Lower lobe of right lung (tissue), 2 donors: ENCODE measurements at places on chromosomes 12 and 14. TPM values are rescaled to one million over a fixed set of nuclear protein-coding genes. Genes with fewer than 3 reads are reported as not detected.

The GALNT6 gene
- total RNA-seq, result 24.0 TPM

GRCh38 chr12:74732826-74733225 lies 195.2 kb downstream of the ATXN7L3B start:
- no peak for DNase-seq
- H3K27me3 ChIP-seq, result no peaks in the 10 kb centered on the region
- H3K36me3 ChIP-seq, result no peaks in the 10 kb centered on the region
- no peak overlapping the region for H3K4me3 ChIP-seq

The CEP170B gene
- 24.7 TPM for total RNA-seq

DNA sequence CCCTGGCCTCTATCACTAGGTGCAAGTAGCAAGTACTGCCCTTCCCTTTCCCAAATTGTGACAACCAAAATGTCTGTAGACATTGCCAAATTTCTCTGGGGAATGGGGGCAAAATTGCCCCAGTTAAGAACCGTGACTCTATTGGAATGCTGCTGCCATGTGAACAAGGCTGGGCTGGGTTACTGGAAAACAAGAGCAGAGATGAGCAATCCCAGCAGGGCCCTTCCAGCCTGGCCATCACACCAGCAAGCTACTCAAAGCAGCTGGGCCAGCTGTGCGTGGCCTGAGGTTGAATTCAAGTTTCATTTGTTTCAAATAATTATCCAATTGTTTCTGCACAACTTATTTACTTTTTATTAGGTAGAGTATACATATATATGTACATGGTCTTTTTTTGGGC lies 103.4 kb upstream of the PKP2 start:
- no peak for DNase-seq
- H3K4me1 ChIP-seq, result no peaks in the 10 kb centered on the region
- no peaks in the 10 kb centered on the region for H3K27me3 ChIP-seq
- no peaks in the 10 kb centered on the region for H3K36me3 ChIP-seq
- no peak overlapping the region for H3K27ac ChIP-seq
- H3K4me3 ChIP-seq, result no peak overlapping the region

- no peak for DNase-seq
- no peak overlapping the region for H3K4me3 ChIP-seq
- no peaks in the 10 kb centered on the region for H3K27me3 ChIP-seq
- H3K27ac ChIP-seq, result no peak overlapping the region
- H3K4me1 ChIP-seq, result no peaks in the 10 kb centered on the region
These were observed 6.8 kb downstream of the LMNTD1 start for GRCh38 chr12:25546318-25546717.

The AKAP6 gene
- 8.6 TPM for total RNA-seq

GRCh38 chr14:28012629-28013415 lies 753.8 kb upstream of the FOXG1 start:
- no peak overlapping the region for H3K4me3 ChIP-seq
- H3K4me1 ChIP-seq, result no peaks in the 10 kb centered on the region
- H3K27me3 ChIP-seq, result no peaks in the 10 kb centered on the region
- H3K36me3 ChIP-seq, result no peaks in the 10 kb centered on the region

The RNU7-1 gene
- total RNA-seq, result not detected
